Fibroblast of the aortic adventitia (primary cell): ENCODE measurements at places on chromosomes 3 and 15. TPM values are rescaled to one million over a fixed set of nuclear protein-coding genes. Genes with fewer than 3 reads are reported as not detected.
A peak's percentile ranks its signal among the peaks of the same experiment; 100 is the strongest.

DNA sequence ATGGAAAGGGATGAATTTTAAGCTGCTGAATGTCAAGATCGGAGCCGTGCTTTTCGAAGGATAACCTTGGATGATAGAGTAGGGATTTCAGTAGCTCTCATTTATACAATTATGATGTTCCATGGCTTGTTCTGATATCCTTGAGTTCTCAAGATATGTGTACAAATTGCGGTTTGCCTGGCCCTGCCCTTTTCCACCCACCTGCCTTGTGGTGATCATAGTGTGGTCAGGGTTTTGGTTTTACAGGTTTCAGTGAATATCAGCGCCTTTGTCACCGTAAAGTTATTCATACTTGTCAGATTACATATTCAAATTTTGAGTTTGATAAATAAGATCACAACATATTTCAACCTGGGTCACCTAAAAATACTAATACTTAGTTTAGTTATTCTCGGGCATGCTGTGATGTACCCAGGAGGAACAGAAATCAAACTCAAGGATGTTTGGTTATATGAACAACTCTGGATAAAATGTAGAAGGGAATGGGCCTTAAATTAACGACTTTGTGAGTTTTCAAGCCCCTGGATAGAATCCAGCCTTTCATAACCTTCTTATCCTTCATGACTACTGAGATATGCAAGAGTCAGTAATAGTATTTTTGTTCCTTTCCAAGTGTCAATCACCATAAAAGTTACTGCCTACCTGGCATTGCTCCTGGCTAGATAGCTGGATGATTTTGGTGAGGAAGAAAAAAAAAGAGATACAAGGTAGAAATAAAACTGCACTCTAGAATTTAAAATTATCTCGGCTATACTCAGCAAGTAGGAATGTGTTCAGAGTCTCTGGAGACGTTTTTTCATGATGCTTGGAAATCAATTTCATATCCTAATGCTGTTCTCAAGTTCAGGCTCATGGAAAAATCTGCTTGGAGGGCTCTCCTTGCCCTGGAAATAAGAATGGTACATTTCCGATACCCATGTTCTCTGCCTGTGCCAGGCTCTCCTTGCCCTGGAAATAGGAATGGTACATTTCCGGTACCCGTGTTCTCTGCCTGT is 209.2 kb upstream of the TPRG1 start:
- DNase-seq, result peak; percentile 66

DNA sequence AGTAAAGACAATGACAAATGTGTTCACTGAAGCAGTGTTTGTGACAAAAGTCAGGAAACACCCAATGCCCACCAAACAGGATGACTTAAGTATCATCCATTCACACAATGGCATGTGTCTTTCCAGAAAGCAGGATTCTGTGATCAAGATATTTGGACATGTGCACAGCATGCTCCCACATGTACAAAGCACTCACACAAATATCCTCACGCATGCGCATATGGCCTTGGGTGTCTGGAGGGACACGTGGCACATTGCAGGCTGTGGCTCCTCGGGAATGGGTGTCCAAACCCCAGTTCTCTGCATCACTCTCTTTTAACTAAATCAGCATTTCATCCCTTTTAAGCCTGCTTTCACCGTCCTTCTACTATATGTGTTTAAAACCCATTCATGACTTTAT is 130.5 kb downstream of the KLF13 start:
- peak; percentile 38 for DNase-seq

GRCh38 chr3:58334013-58334321 is 1.3 kb downstream of the PXK start:
- no peak for DNase-seq

DNA sequence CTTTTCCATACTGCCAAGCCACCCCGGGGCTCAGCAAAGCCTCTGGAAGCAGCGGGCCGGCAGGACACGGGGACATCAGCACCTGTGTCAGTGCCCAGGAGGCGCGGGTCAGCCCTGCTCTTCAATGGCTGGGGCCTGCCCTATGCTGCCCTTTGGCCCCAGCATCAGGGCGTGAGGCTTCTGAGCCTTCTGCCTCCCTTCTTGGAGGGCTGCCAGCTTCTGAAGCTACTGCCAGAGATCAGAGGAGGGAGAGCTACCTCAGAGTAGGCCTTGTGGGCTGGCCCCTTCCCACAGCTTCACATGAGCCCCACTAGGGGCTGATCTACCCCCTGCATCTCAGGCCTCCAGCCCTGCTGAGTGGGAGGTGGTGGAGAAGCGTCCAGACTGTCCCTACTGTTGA is 13.0 kb upstream of the TMEM115 start:
- no peak for DNase-seq

- no peak for DNase-seq
Observed at GRCh38 chr15:91208371-91208770, 108.3 kb downstream of the SV2B start.

DNA sequence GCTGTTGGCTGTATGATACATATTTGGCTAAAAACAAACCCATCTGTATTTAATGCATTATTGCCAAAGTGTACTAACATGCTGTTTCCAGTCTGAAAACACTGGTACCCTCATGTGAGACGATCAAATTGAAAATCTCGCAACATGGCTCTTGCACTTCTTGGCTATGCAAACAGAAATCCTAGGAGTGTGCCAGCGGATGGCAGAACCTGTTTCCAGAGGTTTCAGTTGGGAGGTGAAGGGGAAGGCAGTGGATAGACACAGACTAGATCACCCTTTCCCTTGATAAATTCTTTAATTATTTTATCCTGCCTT is 350.3 kb downstream of the TUSC7 start:
- no peak for DNase-seq

Gene FAM107A
- 0.54 TPM in 1 of 2 replicates, not detected in the other for total RNA-seq

Gene CHRFAM7A
- 0.16 and 0.72 TPM in 2 replicates for total RNA-seq

Gene LRRC2
- 7.9 and 10.1 TPM in 2 replicates for total RNA-seq

Gene ARPC4
- total RNA-seq, result 78.4 and 198 TPM in 2 replicates
